Retinal pigment epithelial cell (primary cell): ENCODE measurements at places on chromosomes 4 and X.

GRCh38 chrX:129759576-129760061, 20.1 kb upstream of the SASH3 start:
- DNase-seq: peak; percentile 29

DNA sequence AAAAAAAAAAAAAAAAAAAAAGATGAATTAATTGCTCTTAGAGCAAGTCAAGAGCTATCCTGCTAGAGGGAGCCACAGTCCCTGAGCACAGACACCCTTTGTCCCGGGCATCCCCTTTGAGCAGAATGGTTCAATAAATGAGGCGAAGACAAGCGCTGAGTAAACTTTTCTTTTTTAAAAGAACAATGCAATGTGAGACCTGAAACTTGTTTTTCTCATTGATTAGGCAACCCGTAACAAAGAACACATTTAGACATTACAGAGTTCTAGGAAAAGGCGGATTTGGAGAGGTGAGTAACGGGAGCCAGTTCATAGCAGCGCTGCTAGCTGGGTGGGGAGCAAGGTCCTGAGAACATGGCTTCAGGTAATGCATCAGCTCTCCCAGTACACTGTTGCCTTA, 46.1 kb downstream of the GRK4 start:
- no peak for DNase-seq

DNA sequence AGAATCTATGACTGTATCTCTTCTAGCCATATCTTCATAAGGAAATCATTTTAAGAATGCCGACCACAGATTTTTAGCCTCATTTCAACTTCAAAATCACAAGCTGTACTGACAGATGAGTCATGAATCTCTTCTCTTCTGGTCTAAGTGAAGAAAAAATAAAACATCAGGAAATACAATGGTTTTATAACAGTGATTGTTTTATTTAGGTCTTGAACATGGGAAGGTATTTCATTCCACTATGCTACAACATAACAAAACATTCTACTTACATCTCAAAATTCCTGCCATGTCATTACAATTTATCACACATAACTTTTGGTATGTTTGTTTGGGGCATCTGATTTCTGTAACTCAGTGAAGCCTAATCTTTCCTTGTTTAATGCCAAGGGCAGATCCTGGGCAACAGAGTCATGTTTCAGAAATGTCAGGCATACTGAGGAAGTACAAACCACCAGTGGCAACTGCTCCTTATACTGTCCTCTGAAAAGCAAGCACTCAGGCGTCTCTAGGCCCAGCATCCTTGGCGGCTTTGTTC, 325.0 kb downstream of the PDHA2 start:
- peak; percentile 87 for DNase-seq

DNA sequence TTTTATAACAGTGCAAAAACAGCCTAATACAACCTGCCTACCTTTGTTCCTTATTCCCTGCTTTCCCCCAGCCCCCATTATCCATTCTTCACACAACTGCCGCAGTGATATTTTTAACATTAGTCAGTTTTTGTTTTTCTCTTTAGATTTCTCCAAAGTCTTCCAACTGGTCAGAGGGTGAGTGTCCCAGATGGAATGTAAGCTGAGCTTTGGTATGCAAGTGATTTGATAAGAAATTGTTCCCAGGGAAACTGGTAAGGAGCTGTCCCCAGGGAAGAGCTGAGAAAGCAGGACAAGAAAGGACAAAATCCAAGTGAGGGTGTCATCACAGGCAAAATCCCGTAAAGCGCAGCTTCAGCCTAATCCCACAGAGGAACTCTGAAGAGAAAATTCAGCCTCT, 475.5 kb upstream of the ADGRL3 start:
- DNase-seq: peak; percentile 63

DNA sequence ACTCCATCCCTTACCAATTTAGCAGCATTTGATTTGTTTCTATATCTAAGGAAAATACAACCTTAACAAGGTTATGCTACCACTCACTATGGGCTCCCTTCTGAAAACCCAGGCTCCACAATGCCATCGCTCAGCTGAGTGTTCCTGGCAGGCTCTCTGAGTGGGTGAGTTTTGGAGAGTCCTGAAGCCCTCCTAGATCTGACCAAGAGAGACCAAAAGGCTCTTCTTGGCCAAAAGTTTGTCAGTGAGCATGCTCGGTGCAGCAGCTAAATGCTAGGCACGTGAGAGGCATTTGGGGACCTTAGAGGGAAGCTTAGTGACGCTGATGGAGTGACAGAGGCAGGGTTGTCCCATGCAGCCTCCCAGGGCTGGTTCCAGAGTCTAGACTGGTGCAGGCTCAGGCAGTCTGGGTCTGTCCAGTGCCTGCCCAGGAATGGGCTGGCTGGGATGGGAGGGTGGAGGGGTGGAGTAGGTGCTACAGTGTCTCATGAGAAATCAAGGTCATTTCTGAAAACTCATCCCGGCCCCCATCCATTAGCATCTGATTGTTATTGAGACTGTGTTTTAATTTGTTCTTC, 346.8 kb downstream of the NR3C2 start:
- DNase-seq: no peak

DNA sequence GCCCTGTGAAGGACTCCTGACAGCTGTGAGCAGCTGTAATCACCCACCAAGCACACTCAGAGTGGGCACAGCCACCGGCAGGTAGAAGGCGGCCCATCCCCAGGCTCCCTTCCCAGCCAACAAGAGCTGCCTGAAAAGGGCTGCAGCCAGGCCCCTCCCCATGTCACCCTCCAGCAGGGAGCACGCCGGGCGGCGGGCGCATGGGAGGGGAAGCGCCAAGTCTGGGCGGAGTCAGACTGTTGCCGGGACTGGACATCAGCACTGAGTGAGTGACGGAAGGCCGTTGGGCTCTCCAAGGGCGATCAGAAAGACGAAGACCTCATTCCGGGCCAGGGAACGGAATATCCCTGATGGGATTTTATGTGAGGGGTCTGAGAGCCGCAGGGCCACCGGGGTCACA, 82.1 kb downstream of the PPP2R2C start:
- DNase-seq: no peak

- no peak for DNase-seq
Measured at GRCh38 chr4:108244606-108245005, 75.9 kb upstream of the LEF1 start.
